ENCODE measurements at places on chromosomes 4 and X. TPM values are rescaled to one million over a fixed set of nuclear protein-coding genes. Genes with fewer than 3 reads are reported as not detected.

DNA sequence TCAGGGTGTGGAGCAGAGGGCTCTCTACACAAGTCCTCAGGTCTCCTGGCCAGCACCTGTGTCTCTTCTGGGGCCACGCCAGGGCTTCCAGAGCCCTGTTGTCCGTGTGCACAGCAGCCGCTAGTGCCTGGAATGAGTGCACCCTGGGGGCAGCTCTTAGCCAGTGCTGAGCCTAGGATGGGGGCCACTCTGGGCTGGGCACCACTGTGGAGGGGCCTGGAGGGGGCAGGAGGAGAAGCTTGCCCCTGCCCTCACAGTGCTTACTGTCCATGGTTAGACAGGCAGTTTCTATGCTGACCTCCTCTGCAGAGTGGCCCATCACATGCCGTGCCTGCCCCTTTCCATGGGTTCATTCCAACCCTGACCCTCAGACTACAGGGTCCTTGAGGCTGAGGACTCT, 42.7 kb upstream of the GRPEL1 start:
- DNase-seq, result no peak

- DNase-seq, result no peak
Observed at GRCh38 chr4:145781351-145781750, 101.4 kb downstream of the C4orf51 start.

- no peak for DNase-seq
Observed at GRCh38 chrX:46325312-46325877, 219.8 kb downstream of the ZNF674 start.

- no peak for DNase-seq
Observed at GRCh38 chrX:13666836-13667235, 13.9 kb downstream of the TCEANC start.

DNA sequence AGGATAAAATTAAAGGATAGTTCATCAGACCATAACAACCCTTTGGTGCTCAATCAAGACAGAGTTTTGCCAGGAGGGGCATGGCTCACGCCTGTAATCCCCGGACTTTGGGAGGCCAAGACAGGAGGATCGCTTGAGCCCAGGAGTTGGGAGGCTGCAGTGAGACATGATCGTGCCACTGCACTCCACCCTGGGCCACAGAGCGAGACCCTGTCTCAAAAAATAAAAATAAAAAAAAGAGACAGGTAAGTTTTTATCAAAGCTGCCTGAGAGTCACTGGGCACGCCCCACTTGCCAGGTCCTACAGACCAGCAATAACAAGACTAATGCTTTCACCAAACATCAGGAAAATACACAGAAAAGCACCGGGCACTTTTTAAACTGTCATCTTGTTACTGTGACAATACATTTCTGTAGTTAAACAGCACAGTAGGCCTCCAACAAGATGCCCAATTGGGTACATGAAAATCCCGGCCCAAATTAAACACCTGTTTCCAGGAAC, 765 bp downstream of the CFAP97 start:
- DNase-seq, result no peak

DNA sequence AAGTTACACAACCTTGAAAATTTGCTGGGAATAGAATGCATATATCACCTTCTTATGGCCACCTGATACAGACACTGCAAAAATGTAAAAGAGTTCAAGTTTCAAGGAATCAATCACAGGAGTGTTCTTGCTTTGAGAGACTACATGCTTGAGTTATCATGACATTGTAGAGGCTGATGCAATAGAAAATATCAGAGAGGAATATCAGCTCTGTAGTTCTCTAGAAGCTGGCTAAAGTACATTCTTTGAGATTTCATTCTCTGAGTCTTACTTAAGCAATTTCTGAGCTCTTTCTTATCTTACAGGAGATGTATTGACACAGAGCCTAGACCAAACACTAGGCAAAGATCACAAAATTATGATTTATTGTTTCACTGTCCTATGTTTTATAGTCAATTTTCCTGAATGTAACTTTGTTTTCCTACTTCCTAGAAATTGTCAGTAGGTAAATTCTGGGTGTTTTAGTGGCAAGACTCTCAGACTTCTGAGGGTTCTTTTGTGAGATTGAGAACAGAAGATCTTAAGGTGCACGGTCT, 152.1 kb upstream of the HPGD start:
- DNase-seq, result no peak

GPM6B gene
- polyA plus RNA-seq, result 32.3 TPM

ERAS gene
- polyA plus RNA-seq, result 0.20 TPM

ADGRL3 gene
- 17.9 TPM for polyA plus RNA-seq

MAGEB2 gene
- not detected for polyA plus RNA-seq
